ENCODE measurements at places on chromosomes 3 and 15.
A peak's percentile ranks its signal among the peaks of the same experiment; 100 is the strongest.

GRCh38 chr15:62734706-62735105 lies 307.8 kb upstream of the TPM1 start:
- no peak for DNase-seq

DNA sequence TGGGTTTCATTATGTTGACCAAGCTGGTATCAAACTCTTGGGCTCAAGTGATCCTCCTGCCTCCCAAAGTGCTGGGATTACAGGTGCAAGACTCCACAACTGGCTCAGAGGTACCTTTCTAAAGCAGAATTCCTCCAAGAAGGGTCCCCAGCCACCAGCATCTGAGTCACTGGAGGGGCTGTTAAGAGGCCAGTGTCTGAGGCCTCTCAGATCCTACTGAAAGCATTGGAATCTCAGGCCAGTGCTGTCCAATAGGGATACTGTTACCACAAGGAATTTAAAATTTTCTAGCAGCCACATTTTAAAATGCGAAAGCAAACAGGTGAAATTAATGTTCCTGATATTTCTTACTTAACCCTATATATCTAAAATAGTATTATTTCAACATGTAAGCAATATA lies 1.3 kb downstream of the CAV3 start:
- DNase-seq, result no peak

DNA sequence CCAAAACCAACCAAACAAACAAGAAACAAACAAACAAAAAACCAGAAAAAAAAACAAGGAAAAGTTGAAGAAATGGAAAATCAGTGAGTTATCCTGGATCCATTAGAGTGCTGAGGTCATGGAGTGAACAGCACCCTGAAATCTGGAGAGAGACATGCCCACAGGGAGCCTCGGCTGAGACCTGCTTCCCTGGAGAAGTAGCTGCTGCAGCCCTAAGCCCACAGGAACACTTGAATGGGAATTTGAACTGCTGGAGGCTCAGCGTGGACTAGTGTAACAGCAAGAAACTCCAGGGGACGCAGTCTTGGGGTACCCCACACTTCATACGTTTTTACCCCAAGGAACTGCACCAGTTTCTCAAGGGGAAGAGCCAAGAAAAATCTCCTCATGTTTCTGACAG lies 144.1 kb upstream of the UBE3A start:
- DNase-seq, result no peak

- DNase-seq, result no peak
Observed at GRCh38 chr3:168624892-168625448, 529.2 kb upstream of the GOLIM4 start.

GRCh38 chr3:147387291-147387884 lies 19.0 kb downstream of the ZIC4 start:
- no peak for DNase-seq

GRCh38 chr3:48429960-48430707 lies at the start of gene PLXNB1:
Gene PLXNB1 (minus strand): TSS chr3:48430086. CDS start chr3:48424611, 5,475 bp downstream.
- no peak for DNase-seq

DNA sequence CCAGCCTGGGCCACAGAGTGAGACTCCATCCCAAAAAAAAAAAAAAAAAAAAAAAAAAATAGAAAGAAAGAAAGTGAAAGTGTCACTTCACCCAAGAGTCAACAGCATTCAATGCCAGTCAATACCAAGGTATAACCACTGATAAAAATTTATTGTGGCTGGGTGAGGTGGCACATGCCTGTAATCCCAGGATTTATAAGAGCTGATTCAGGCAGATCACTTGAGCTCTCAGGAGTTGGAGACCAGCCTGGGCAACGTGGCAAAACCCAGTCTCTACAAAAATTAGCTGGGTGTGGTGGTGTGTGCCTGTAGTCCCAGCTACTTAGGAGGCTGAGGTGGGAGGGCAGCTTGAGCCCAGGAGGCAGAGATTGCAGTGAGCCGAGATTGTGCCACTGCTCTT lies 46.5 kb upstream of the PIK3CB start:
- no peak for DNase-seq

- DNase-seq, result no peak
Observed at GRCh38 chr3:105722943-105723556, 145.8 kb downstream of the CBLB start.

- no peak for DNase-seq
Observed at GRCh38 chr3:84881288-84881687, 77.5 kb upstream of the CADM2 start.

GRCh38 chr15:77737238-77738037 lies 104.7 kb upstream of the LINGO1 start:
- DNase-seq, result no peak

GRCh38 chr15:29091666-29092065 lies 178.0 kb downstream of the NSMCE3 start:
- DNase-seq, result no peak

DNA sequence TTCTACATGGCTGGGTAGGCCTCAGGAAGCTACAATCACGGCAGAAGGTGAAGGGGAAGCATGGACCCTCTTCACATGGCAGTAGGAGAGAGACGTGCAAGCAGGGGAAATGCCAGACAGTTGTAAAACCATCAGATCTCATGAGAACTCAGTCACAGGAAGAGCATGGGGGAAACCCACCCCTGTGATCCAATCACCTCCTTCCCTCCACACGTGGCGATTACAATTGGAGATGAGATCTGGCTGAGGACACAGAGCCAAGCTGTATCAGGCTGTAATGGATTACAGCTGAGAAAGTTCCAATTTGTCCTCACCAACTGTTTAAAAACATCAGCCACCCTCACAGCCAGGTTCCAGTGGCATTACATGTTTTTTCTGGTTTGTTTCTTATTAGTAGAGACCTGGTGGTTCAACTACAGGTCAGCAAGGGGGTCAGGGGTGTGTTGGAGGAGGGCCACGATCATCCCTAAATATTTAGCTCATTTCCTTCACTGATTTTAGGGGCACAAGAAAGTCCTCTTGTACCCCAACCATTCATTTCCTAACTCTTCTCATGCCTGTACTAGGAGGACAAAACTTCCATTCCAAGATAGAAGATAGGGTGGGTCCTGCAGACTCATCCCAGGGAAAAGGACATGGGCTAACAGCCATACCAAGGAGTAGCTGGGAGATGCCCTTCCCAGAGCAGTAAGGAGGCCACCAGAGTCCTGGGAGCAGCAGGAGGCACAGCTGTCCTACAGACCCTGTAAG lies 54.4 kb downstream of the ANXA2 start:
- DNase-seq, result no peak

DNA sequence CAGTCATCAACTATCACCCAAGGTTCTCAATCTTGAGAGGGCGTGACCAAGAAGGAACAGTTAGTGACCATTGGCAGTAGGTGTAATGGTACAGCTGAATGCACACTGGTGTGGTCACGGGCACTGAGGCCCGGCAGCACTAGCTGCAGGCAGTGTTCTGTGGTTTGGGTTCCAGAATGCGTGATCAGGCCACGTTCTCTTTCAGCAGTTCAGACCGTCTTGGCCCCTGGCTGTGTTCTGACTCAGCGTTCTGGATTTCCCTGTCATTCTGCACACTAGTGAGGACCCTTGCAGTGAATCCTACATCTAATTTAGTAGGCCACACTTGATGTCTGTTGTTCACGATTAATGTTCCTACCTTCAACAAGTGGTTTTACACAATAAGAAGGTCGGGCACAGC lies 220.5 kb upstream of the SLCO3A1 start:
- no peak for DNase-seq

- DNase-seq, result no peak
Observed at GRCh38 chr3:37986479-37987314, 3.9 kb upstream of the VILL start.

GRCh38 chr3:16396202-16396601 lies 117.3 kb downstream of the RFTN1 start:
- no peak for DNase-seq

- DNase-seq, result peak; percentile 55
Observed at GRCh38 chr3:170622369-170623159, 36.7 kb upstream of the SLC7A14 start.

- DNase-seq, result no peak
Observed at GRCh38 chr15:26893351-26894065, 26.6 kb downstream of the GABRA5 start.

- no peak for DNase-seq
Observed at GRCh38 chr3:40864915-40865314, 334.4 kb upstream of the CTNNB1 start.

DNA sequence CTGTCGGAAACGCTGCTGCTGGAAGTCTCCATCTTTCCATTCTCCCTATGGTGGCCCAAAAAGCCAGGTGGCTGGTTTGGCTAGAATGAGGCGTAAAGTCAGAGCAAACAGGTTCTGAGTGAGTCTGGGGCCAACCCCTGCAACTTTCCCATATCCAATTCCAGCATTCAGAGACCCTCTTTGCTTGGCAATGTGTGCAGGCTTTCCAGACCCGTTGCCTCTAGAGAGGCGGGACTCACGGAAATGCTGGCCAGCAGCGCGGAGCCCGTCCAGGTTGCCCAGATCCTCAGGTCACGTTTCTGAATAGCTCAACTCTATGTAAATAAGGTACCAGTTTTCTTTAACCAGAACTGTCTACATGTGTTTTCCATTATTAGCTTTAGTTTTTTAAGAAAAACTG lies 68.0 kb downstream of the VGLL4 start:
- no peak for DNase-seq

- no peak for DNase-seq
Observed at GRCh38 chr15:58590926-58591325, 158.6 kb downstream of the ADAM10 start.

- DNase-seq, result no peak
Observed at GRCh38 chr3:150602426-150603152, 532 bp upstream of the SELENOT start.

DNA sequence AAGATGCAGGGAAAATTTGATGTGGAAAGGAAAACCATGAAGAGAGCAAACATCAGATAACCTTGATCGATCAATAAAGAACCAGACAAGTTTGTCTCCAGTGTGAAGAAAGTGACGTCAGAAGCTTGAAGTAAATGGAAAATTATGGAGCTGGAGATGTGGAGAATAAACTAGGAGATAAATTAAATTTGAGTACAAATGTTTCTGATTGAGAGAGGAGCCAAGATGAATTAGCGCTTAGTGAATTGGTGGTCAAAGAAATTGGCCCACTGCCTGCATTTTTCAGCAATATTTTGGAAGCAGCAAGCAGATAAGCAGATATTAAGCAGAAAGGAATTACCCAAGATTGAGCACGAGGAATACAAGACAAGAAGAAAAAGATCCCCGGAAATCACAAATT lies 567.3 kb upstream of the ZNF385D start:
- DNase-seq, result no peak

DNA sequence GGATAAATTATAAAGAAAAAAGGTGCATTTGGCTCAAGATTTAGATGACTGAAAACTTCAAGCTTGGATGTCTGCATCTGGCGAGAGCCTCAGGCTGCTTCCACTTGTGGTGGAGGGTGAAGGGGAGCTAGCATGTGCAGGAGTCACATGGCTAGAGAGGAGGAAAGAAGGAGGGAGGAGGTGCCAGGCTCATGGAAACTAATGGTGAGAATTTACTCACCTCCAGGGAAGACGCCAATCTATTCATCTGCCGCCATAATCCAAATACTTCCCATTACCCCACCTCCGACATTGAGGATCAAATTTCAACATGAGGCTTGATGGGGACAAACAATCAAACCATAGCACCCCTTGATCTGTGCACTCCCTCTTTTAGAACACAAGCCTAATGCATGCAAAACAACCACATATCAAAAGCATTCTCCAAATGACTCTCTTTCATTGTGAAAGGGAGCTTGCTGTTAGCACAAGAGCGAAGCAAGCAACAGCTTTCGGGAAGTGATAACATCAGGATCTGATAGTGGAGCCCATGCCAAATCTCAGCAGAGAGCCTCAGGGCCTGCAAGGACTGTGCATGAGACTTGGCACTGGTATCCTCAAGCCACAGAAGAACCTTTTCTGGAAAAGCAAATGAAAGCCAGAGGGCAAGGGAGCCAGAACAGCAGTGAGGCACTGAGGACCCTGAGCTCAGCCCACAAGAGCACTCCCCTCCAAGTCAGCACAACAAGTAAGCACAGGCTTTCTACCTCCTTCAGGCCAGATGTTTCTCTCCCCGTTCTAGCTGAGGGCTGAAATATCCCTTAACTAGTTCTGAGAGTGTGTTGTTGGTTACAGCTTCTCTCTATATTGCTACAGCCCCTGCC lies 50.2 kb upstream of the THBS1 start:
- no peak for DNase-seq

GRCh38 chr3:132569580-132569979 lies 27.5 kb upstream of the ACKR4 start:
- DNase-seq, result no peak

- DNase-seq, result no peak
Observed at GRCh38 chr15:74541494-74542165, 610 bp downstream of the ARID3B start.

DNA sequence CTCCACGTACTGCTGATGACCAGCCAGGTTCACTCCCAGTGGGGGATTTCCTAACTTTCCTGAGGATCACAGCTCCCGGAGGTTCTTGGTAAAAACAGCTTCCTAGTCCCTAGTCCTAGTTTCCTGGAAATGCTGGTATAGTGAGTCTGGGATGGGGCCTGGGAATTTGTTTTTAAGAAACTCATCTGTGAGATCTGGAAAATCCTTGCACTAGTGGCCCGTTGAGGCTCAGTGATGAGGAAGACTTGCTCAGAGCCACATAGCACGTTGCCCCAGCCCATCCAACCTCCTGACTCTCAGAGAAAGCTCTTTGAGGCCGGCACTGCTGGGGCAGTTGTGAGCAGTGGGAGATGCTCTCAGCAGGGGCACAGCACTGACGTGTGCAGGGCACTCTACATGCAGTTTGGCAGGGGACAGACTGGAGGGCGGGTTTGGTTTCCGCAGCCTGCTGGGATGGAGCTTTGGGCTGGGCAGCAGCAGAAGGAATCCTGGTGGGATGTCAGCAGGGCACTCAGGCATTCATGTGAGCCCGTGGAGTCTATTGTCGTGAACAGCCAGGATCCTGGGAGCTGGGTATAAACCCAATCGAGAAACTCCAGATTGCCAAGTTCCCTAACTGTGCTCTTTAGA lies 31.6 kb downstream of the SAXO2 start:
- no peak for DNase-seq

DNA sequence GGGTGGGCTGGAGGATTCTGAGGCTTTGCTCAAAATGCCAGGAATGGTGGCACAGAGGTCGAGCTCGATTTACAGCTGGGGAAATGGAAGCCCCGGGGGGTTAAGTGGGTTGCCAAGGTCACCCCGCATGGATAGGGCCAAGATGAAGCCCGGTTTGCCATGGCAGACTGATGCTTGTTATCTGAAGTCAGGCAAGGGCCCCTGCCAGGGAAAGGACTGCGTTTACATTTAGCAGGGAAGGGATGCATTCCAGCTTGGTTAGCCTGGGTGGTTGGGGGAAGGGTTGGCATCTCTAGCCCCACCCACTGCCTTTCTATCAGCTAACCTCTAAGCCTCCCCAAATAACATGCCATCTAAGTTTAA lies 79.0 kb downstream of the RPLP1 start:
- no peak for DNase-seq

- DNase-seq, result no peak
Observed at GRCh38 chr15:63200464-63201249, 11.3 kb downstream of the RAB8B start.

All from midbrain (tissue), 1 donor.